Ecto neural progenitor cell (in vitro differentiated cells): ENCODE measurements at places on chromosomes 2 and 18.

- DNase-seq = peak; percentile 78
These were observed 14.1 kb downstream of the KLF11 start for GRCh38 chr2:10057231-10058107.

DNA sequence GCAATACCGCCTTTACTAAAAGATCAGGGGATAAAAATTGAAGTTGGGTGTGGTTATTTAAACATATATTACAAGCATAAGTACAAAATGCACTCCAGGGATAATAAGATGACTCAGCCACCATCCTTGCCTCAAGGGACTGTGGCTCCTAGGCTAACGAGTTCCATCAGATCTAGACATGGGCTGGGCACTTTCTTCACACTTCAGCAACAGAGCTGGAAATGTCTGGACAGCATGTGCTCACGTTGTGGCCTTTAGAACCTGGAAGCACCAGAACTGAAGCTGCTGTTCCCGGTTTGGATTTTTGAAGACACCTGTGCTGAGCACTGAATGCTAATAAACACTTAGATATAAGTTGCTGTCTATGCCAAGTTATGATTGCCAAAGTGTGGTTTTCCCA is 384.2 kb upstream of the SALL3 start:
- DNase-seq = no peak

DNA sequence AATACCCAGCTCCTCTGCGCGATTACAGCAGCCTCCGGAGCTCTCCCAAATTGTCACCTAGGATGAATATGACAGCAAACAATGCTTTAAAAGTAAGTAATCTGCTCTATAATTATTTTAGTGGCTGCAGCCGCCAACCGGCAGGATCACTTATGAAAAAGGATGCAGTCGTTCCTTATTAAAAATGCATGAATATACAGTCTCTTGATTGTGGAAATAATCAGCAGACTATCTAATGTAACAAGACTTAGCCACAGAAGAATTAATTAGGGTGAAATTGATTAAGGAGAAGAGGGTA is 71.8 kb upstream of the STPG4 start:
- DNase-seq = no peak

- DNase-seq = no peak
These were observed 151.4 kb upstream of the XPO1 start for GRCh38 chr2:61689568-61689967.

DNA sequence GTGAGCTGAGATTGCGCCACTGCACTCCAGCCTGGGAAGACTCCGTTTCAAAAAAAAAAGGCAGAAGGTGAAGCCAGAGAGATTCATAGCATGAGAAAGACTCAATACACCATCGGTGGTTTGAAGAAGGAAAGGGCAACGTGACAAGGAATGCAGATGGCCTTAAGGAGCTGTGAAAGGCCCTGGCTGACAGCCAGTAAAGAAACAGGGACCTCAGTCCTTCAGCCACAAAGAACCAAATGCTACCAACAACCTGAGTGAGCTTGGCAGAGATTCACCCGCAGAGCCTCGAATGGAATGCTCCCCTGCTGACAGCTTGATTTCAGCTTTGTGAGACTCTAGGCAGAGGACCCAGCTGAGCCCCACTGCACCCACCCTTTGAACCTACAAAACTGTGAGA is 154.9 kb upstream of the NDUFV2 start:
- no peak for DNase-seq

DNA sequence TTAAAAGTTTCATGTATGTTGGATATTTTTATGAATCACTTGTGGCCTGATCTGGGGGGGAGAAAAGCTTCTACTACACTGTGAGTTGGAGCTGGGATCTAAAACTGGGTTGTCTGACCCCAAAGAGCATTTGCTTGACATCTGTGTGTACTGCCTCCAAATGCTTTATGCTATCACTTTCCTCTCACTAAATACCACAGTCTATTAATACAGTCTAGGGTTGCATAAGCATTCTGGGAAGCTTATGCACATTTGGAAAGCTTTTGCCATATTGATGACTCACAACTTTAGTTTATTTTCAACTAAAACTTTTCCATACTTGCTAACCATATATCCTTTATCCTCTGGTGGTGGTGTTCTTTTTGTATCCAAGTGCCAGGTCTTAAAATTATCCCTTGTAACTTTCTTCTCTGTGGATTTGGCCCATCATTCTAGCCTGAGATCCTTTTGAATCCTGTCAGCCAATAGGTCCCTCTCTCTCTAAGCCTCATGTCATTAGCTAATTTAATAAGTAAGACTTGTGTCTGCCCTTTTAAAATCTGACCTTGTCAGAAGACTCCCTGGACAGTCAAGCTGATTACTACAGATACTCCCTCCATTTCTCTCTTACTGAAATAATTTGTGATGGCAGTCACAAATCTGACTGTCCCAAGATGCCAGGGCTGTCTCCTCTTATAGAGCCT is 72.7 kb downstream of the NXPH2 start:
- DNase-seq = no peak

DNA sequence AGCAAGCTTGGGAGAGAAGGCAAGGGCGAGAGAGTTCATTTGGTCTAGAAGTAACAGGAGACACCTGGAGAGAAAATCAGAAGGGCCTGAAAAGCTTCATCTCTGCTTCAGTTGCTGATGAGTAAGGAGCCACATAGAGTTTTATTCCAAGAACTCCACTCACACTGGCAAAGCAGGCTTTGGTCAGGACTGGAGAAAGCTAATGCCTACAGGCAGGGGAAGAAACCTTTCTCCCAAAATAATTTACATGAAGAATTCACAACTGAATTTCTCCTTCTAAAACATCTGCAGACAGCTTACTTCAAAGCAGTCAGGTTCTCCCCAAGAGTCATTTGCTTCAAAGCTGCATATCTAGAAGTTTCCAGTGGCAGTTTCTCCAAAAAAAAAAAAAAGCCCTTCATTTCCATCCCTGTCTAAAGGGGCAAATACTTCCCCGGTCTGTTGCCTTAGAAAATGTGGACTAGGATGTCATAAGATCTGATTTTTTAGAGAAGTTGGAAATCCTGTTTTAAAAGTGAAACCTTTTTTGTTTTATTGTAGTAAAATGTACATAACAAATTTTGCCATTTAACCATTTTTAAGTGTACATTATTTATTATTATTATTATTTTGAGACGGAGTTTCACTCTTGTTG is 46.3 kb downstream of the TMEM247 start:
- DNase-seq = no peak

DNA sequence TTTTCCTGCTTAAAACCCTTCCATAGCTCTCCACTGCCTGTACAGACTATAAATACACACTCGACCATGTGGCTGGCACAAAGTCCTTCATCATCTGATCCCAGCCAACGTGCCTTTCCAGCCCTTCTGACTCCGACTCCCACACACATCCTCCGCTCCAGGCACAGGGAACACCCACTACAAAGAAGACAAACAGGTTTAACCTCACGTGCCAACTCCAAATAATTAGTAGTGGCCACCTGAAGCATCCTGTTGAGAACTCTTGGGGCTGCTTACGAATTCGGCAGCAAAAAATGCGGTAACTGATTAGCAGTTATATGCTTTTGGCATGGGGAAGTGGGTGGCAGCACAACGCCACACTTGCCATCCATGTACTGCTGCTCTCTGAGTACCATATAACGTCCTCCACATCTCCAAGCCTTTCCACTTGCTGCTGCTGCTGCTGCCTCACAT is 12.1 kb downstream of the SPIRE1 start:
- DNase-seq = no peak

- no peak for DNase-seq
These were observed 18.2 kb downstream of the SLC8A1 start for GRCh38 chr2:40433736-40434135.

GRCh38 chr2:121969166-121969565 is 213.7 kb downstream of the TSN start:
- no peak for DNase-seq

GRCh38 chr18:34709750-34710441 is at the start of gene DTNA:
DTNA (plus strand) TSS chr18:34710298; CDS start chr18:34755977, 45,679 bp downstream.
- DNase-seq = no peak

DNA sequence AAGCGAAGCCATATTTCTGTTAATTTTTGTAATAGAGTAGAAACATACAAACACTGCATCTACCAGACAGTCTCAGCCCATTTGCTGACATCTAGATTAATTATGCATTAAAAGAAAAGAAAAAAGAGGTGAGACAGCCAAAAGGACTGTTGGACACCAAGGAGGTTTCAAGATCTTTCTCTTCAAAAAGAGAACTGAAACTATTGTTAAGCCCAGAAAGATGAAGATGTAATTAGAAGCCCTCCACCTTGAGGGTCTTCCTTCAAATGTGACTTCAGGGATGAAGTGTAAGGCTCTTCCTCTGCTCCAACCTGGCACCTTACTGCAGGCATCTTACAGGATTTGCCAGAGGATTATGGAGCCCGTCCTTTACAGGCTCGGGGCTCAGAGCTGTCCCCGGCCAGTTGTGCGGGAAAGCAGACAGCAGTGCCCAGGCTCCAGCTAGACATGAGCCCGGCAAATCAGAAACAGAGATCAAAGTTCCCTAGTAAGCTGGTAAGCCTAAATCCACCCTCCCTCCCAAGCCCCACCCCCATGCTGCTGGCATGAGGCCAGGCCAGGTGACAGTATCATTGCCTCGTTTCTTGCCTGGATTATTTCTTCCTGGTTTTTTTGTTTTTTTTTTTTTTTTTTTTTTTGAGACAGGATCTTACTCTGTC is 38.9 kb downstream of the ADI1 start:
- DNase-seq = no peak

GRCh38 chr2:20592106-20593071 is 58.5 kb downstream of the HS1BP3 start:
- DNase-seq = no peak

- DNase-seq = no peak
These were observed 283.6 kb downstream of the RBM43 start for GRCh38 chr2:150978053-150978452.

DNA sequence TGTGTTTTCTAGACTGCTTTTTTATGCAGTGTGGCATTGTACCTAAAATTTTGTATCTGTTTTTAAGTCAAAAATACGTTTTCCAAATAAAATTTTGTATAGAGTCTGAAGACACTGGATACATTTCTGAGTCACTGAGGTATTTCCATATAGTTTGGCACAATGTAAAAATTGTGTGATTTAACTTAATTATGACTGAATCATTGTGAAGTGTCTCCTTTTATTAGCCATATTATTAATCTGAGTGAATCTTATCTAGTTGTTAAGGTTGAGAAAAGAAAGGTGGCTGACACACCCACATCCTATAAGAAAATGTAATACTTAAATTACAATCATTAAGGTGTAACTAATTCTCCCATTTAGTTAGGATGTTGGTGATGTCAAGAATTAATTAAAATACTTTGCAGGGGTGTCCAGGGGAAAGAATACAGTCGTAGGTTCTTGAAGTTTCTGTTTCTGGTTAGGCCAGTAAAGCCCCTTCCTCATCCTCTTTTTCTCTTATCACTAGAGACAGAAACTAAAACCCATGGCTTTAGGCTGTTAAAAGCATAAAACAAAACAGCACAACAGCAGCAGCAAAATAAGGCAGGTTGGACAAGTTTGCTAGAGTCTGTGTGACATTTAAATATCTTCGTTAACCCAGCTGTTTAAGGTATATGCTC is 71.6 kb downstream of the UBE2E3 start:
- no peak for DNase-seq

DNA sequence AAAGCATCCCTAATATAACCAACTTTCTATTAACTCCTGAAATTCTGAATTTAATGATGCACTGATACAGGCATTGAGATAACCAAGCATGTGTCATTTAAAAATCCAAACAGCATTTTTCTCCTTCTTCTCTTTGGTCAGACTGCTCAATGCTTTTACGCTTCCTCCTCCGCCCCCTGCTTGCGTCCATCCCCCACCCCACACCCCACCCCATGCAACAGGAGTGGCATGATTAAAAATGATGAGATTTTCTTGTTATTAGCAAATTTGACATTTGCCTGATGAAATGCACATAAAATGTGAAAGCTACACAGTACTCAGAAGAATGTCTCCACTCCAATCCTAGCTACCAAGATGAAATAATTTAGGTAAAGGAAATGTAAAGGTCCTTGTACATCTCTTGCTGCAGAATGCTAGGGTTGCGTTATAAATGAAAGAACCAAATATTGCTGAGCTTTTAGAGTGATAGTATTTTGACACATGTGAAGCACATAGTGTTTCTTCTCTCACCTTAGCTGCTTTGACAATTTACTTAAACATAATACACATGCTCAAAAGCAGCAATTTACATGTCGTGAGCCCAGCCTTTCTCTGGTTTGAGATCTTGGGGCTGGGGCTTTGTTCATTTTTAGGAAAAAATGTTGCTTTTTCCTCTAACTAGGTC is 263.8 kb downstream of the MEIS1 start:
- DNase-seq = no peak

DNA sequence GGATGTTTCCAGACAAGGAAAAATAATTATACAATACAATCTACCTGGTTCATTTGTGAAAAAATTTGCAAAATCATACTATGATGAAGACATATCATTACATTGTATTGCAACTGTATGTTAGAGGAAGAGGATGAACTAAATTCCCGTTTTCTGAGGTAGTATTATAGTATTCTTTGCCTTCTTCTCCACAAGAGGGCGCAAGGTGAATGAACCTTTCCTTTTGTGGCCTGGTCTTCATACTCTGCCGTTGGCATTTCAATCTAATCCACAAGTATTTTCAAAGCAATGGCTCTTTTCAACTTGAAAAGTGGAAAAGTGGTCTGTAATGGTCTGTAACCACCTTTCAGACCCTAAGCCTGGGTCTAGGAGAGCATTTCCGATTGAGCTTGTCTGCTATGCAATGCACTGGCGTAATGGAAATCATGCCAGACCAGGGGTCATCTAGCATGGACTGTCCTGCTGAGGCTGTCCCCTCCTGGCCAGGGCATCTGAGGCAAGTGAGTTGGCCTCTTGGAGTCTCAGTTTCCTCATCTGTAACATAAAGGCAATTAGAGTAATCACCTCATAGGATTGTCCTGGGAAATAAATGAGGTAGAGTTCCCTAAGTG is 30.8 kb upstream of the ZNF396 start:
- DNase-seq = no peak

DNA sequence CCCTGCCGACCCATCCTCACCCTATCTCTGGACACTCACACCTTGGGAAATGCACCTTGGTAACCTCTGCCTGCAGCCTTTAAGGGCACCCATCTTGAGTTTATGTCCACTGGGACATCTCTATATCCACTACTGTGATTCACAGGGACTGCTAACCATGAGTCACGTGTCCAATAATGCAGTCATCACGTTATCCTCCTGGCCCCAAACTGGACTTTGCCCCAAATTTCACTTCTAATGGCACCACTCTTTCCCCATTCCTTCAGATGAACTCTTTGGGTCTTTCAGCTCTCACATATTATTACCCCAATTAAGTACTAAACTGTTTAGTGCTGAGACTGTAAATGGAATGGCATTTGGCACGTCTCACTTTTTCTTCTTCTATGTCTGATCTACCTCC is 71.2 kb upstream of the TMEM200C start:
- no peak for DNase-seq

- DNase-seq = no peak
These were observed 131.4 kb downstream of the ACOXL start for GRCh38 chr2:110863726-110864125.
